ENCODE measurements at places on chromosomes 3 and 15. TPM values are rescaled to one million over a fixed set of nuclear protein-coding genes. Genes with fewer than 3 reads are reported as not detected.

The RYR3 gene
- polyA plus RNA-seq: 0.01 TPM

The CDHR4 gene
- not detected for polyA plus RNA-seq

The CCR3 gene
- not detected for polyA plus RNA-seq

The CHSY1 gene
- polyA plus RNA-seq: 5.6 TPM

The STAC gene
- 0.11 TPM for polyA plus RNA-seq

The FSD2 gene
- 29.8 TPM for polyA plus RNA-seq

The ICE2 gene
- polyA plus RNA-seq: 11.1 TPM

The NAALADL2 gene
- polyA plus RNA-seq: 1.3 TPM

The CALML4 gene
- polyA plus RNA-seq: 1.6 TPM

The ZNF860 gene
- polyA plus RNA-seq: 0.14 TPM

The ITIH4 gene
- polyA plus RNA-seq: 0.76 TPM

The LRRC34 gene
- 0.93 TPM for polyA plus RNA-seq

The MME gene
- polyA plus RNA-seq: 0.84 TPM

The TSPAN3 gene
- 247 TPM for polyA plus RNA-seq

The CHRNA5 gene
- 1.0 TPM for polyA plus RNA-seq

The ANKUB1 gene
- not detected for polyA plus RNA-seq

The PDHB gene
- 257 TPM for polyA plus RNA-seq

The A4GNT gene
- polyA plus RNA-seq: not detected

The BFSP2 gene
- not detected for polyA plus RNA-seq

The HEG1 gene
- 23.7 TPM for polyA plus RNA-seq

The LOXL1 gene
- 36.1 TPM for polyA plus RNA-seq

The SLMAP gene
- 96.4 TPM for polyA plus RNA-seq

The GALNT15 gene
- 5.0 TPM for polyA plus RNA-seq

The P2RY14 gene
- 2.9 TPM for polyA plus RNA-seq

The FGF7 gene
- polyA plus RNA-seq: 7.7 TPM

The TNFSF10 gene
- 18.3 TPM for polyA plus RNA-seq

The ACP3 gene
- 0.08 TPM for polyA plus RNA-seq

The UBE2E1 gene
- polyA plus RNA-seq: 78.8 TPM

The TRANK1 gene
- 3.0 TPM for polyA plus RNA-seq

The EHHADH gene
- 5.1 TPM for polyA plus RNA-seq

The XXYLT1 gene
- polyA plus RNA-seq: 4.8 TPM

The EAF2 gene
- polyA plus RNA-seq: 7.4 TPM

The RASL12 gene
- polyA plus RNA-seq: 13.3 TPM

The ABI3BP gene
- polyA plus RNA-seq: 7.8 TPM

The ZKSCAN7 gene
- polyA plus RNA-seq: 1.3 TPM

The STAG1 gene
- polyA plus RNA-seq: 15.7 TPM

The DNAH12 gene
- polyA plus RNA-seq: not detected

The C3orf22 gene
- not detected for polyA plus RNA-seq

The SPTBN5 gene
- polyA plus RNA-seq: 3.2 TPM

The CCDC39 gene
- polyA plus RNA-seq: not detected

The GRAMD2A gene
- polyA plus RNA-seq: not detected

The DUOXA2 gene
- 0.03 TPM for polyA plus RNA-seq

The THSD4 gene
- polyA plus RNA-seq: 32.6 TPM

The COPG1 gene
- polyA plus RNA-seq: 115 TPM

The STRA6 gene
- 0.08 TPM for polyA plus RNA-seq
